ENCODE measurements at places on chromosomes 16 and 17.

DNA sequence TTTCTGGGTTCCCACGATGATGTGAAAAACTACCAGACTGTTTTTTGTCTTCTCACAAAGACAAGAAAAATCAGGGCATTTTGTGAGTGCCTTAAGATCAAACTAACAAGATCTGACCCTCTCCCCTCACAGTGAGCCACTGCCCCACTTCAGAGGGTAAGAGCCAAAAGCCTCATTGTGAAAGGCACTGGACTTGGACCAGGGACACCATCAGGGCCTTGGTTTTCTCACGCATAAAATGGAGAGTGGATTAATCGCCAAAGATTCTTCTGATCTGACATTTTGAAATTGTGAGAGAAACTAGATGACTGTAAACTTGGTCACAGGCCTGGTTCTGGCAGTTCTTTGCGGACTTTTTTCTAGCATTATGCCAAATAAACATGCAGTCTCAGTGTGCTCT lies 21.0 kb upstream of the ENDOV start:
- DNase-seq, result no peak

DNA sequence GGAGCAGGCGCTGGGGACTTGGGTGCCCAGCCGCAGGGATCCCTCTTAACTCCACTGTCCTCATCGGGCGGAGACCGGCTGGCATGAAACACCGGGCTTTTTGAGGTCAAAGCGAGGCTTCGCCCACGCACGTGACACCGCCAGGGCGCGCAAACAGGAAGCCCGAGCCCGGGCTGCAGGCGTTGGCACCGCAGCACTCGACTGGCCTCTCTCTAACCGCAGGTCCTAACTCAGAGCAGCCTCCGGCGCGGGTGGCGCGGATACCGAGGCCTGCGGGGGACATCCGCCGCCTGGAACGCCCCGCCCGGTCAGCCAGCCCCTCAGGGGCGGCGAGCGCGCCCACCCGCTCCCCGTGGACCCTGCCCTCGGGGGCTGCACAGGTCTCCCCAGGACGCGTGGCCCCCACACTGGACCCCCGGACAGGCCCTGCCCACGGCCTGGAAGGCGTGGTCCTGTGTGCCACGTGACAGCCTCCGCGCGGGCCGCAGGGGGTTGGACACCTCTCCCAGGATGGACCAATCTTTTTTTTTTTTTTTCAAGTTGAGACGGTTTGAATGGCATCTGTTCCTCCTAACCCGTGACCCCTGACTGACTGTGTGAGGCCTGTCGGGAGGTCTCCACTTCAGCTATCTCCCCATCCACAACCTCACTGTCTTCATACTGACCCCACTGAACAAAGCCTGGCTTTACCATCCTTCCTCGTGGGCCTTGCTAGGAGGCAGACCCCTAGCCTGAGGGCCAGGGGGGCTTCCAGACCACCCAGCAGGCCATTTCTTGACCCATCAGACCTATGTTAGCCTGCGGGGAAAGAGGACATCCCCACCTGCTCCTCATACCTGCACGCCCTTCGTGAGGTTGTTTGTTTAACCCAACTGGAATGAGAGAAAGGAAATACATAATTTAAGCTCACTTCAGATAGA lies 8.4 kb upstream of the SLC47A2 start:
- peak; percentile 43 for DNase-seq

- no peak for DNase-seq
Measured at GRCh38 chr16:87333101-87333500, 15.9 kb upstream of the C16orf95 start.

GRCh38 chr16:23753908-23754593 lies 775 bp upstream of the CHP2 start:
- DNase-seq, result no peak

DNA sequence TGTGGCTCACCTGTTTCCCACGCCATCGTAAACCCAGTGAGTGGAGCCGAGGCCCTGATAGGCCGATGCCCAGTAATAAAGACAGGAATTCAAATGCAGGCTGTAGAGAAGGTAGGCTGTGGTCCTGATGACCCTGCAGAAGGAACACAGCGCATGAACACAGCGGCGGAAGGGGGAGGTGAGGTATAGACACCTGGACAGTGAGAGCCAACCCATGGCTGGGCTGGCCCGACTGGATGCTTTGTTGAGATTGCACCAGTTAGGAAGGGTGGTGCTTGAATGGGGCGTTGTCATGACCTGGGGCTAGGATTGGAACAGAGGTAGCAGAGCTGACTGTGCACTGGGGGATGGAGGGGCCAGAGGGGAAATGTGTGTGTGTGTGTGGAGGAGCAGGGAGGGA lies 59.2 kb downstream of the CNGB1 start:
- no peak for DNase-seq

GRCh38 chr17:78973196-78973595 lies 6.5 kb downstream of the LGALS3BP start:
- no peak for DNase-seq

GRCh38 chr16:68656751-68657150 lies 11.6 kb downstream of the CDH3 start:
- no peak for DNase-seq

DNA sequence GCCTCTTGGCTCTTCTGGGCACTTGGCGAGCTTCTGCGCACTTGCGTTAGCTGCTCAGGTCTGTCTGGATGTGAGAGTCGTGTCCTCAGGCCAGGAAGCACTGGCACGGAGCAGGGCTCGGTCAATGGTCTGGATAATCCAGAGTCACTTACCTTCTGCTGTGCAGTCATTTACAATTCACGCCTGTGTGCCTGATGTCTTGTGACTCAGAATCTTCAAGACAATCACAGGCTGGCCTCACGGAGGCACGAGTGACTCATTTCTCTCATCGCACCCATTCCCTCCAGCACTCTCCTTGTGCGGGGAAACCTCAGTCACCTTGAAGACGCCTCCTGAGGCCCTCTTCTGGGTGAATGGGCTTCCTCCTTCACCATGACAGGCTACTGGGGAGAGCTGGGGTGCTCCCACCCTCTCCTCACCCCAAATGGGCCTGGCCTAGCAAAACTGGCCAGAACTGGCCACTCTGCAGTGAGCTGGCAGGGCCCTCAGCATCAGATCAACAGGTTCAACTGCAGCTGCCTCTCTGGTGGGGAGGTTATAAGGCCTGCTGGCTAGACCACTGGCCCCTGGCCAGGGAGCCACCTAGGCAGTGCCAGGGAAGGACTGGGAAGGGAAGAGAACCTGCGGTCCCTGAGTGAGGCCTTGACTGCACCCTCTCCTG lies 1.9 kb upstream of the CAPN15 start:
- peak; percentile 40 for DNase-seq

DNA sequence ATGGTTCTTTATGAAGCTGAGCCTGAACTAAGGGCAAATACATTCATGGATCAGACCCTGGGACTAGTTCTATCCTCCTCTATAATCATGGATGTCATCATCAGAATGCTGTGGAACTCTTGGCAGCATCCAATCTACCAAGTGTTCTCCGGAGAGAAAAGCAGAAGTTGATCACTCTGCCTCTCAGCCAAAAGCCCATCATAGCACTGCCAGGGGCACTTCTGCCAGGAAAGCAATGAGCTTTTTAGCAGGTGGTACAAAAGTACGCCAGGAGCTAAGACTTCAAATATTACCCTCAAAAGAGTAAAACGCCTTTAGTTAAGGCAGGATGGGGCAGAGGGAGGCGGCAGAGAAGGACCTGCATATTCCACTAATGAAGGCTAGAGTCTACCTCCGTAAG lies 279.0 kb downstream of the SLC39A11 start:
- DNase-seq, result no peak

DNA sequence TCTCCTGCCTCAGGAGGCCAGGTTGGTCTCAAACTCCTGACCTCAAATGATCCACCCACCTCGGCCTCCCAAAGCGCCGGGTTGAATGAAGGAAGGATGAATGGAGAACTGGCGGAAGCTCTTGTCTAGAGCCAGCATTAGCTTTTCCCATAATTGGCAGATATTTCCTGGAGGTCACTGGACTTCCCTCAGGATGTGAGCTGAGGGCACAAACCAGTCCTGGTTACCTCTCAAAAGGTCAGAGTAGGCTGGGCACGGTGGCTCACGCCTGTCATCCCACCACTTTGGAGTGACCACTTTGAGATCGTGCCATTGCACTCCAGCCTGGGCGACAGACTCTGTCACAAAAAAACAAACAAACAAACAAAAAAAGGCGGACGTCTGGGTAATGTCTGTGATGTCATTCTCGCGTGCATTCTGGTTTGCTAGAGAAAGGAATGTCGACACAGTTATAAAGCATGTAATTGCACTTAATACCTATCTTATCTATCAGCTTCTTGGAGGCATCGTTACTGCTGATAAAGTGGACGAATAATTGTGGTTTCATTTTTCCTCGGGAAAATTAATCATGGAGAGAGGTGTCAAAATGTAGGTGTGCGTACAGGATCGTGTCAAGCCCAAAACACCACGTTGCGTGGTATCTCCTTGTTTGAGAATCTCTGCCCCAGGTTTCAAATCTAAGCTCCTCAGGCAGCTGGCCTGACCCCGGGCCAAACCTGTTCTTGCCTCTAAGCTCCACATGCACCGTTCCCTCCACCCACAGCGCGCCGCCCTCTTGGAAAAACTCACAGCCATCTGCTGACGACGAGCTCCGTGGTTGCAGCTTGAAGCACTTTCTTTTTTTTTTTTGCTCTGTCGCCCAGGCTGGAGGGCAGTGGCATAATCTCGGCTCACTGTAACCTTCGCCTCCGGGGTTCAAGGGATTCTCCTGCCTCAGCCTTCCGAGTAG lies 6.4 kb upstream of the CRK start:
- no peak for DNase-seq

DNA sequence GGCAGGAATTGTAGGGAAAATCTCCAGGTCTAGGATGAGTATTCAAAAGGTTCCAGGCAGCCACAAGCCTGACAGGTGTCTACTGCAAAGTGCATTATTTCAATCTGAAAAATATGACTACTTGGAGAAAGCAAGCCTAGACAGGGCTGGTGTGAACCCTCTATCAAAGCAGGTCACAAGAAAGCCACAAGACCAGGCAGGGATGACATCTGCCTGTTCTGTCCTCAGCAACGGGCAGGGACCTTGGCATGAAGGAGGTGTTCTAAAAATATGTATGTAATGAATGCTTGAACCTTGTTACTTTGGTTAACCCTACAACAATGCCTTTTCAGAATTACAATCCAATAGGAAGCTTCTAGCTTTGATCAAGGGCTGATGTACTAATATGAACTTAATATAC lies 1.2 kb upstream of the COX6A2 start:
- no peak for DNase-seq

GRCh38 chr17:37541880-37542660 lies 52.4 kb downstream of the DUSP14 start:
- no peak for DNase-seq

- no peak for DNase-seq
Measured at GRCh38 chr17:60630352-60630751, 30.4 kb downstream of the PPM1D start.

DNA sequence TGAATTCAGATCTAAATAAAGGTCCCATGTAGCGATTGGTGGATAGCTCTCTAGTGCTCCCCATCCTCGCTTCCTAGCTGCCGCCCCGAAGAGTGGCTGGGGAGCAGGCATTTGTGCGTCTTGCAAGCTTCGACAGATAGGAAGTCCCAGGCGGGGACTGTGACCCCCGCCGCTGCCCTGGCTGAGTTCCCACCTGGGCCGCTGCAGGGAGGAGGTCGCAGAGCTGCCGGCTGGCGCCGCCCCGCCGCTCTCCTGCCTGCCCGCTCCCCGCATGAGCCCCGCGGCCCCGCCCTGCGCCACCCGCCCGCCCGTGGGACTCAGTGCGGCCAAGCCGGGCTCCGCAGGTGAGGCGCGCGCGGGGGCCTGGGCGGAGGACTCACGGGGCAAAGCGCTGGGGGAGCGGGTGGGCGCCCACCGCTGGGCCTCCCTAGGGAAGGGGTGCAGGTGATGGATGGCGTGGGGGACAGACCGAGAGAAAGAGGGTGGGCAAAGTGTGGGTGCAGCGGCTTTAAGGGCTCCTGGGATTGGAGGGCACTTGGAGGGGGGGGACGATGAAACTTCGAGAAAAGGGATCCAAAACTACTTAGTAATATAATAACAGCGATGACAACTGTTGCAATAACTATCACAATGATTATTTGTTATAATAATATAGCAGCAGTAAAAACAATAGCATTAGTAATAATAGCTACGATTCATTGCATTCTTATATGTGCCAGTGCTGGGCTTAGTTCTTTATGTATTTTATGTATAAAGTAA lies at the start of gene OTOA:
Gene OTOA, plus strand, starts transcription at position 80 of the 759 bp plus-strand sequence. CDS start 14,547 bp downstream, outside the sequence.
- no peak for DNase-seq

- no peak for DNase-seq
Measured at GRCh38 chr16:68972720-68973119, 129.4 kb downstream of the TANGO6 start.

GRCh38 chr16:85170590-85171003 lies 58.3 kb upstream of the CIBAR2 start:
- DNase-seq, result no peak

- DNase-seq, result no peak
Measured at GRCh38 chr16:89944773-89945172, 3.8 kb upstream of the DEF8 start.

GRCh38 chr16:66247516-66248481 lies 118.7 kb upstream of the CDH5 start:
- DNase-seq, result no peak

GRCh38 chr17:76337413-76337777 lies 16.3 kb downstream of the PRPSAP1 start:
- DNase-seq, result no peak

DNA sequence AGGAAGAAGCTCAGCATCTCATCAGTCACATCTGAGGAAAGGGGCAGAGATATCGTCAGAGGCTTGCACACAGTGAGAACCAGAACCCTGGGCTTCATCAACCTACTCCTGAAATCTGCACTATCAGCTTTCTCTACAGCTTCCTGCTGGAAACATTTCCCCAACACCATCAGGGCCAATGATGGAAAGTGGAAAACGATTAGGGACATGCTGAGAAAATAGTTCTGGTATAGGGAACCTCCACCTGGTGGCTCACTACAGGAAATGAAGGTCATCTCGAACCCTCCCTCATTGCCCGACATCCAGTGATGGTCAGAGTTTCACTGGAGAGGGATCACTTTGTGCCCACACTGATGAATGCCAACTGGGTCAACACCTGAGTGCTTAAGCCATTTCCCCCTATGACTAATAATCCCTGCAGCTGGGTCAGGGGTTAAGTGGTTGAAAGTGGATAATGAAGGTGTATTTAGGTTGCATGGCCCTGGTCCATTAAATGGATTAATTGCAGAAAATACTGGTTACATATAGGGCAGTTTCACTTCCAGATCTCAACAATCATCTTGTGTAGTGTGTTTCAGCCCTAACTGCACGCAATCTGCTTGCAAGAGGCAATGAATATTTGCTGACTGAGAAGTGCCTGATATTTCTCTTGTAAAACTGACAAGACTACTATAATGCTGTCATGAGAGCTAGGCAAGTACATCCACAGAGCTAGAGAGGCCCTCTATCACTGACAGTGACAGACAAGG lies 43.1 kb upstream of the GSG1L start:
- DNase-seq, result no peak
